Caudate nucleus (tissue), 63 donors: ENCODE measurements at places on chromosomes 2 and 18.

- no peak for DNase-seq
Observed at GRCh38 chr2:74399785-74400184, 19.7 kb upstream of the DCTN1 start.

DNA sequence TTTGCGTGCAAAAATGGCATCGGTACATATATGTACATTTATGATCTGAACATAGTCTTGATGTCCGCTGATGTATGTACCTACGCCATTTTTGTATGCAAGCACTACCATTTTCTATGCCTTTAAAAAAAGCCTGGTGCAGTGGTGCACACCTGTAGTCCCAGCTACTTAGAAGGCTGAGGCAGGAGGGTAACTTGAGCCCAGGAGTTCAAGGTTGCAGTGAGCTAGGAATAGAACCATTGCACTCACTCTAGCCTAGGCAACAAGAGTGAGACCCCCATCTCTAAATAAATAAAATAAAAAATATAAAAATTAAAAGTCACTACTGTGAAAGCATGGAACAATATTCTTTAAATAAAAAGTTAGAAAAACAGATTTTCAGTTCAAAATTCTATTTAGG is 16.7 kb downstream of the RAB1A start:
- DNase-seq, result no peak

DNA sequence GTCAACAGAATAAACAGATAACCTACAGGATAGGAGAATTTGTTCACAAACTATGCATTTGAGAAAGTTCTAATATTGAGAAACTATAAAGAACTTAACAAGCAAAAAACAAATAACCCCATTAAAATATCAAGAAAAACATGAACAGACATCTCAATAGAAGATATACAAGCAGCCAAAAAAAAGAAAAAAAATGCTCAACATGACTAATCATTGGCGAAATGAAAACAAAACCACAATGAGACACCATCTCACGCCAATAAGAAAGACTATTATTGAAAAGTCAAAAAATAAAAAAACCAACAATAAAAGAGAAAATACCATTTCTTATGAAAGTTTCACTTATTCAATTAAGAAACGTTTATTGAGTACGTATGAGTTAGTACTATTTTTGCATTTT is 800.5 kb downstream of the CBLN2 start:
- DNase-seq, result no peak

- no peak for DNase-seq
Observed at GRCh38 chr2:242098445-242099128, 229.1 kb downstream of the RTP5 start.

DNA sequence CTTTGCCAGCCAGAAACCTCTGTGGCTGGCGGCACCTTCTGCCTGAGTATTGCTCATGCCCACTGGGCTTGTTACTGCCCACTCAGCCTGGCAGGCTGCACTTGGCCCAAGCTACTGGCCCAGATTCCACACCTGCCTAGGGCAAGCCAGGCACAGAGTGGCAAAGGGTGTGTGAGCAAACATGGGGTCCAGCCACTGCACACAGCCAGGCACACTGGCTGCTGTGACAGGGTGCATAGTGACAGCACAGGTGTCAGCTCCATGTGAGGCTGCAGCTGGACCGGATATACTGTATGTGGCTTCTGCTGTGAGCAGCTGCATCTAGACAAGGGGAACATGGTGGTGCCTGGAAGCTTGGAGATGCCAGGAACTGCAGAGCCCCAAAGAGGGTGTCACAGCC is 113.9 kb downstream of the COPS8 start:
- DNase-seq, result no peak

DNA sequence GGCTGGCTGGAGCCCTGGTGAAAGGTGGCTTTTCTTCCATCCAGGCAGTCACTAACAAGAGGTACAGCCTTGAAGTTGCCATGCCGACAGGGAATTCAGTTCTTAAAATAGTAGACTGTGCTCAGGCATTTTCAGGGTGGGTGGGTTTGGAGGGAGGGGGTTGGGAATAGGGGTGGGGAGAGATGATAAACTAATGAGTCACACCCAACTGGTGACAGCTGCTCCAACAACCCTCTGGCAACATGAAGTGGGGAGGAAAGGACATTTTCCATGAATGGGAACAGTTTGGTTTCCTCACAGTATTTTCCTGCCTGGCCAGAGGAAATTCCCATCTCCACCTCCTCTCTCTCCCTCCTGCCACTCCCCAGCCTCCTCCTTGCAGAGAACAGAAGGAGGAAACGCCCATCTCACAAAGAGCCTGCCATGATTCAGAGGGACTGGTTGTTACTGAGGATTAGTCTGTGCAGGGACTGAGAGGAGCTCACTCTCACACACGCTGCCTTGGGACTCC is 113.0 kb upstream of the SLC1A4 start:
- no peak for DNase-seq

DNA sequence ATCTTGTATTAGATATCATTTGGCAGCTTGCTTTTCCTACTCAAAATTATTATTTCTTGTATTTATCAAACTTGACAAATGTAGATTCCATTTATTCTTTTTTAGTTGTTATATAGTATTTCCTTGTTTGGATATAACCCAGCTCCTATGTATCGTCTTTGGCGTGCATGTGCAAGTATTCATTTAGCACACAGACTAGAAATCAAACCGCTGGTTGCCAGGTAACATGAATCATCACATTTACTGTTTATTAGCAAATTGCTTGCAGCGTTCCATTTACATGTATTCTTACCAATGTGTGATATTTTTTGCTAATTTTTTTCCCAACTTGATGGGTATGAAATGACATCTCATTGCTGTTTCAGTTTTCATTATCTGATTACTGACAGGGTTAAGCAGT is 2089.7 kb upstream of the CELF4 start:
- DNase-seq, result no peak

GRCh38 chr2:169291517-169291916 is 70.8 kb downstream of the LRP2 start:
- DNase-seq, result no peak

- DNase-seq, result no peak
Observed at GRCh38 chr18:11943551-11943950, 35.4 kb upstream of the MPPE1 start.

DNA sequence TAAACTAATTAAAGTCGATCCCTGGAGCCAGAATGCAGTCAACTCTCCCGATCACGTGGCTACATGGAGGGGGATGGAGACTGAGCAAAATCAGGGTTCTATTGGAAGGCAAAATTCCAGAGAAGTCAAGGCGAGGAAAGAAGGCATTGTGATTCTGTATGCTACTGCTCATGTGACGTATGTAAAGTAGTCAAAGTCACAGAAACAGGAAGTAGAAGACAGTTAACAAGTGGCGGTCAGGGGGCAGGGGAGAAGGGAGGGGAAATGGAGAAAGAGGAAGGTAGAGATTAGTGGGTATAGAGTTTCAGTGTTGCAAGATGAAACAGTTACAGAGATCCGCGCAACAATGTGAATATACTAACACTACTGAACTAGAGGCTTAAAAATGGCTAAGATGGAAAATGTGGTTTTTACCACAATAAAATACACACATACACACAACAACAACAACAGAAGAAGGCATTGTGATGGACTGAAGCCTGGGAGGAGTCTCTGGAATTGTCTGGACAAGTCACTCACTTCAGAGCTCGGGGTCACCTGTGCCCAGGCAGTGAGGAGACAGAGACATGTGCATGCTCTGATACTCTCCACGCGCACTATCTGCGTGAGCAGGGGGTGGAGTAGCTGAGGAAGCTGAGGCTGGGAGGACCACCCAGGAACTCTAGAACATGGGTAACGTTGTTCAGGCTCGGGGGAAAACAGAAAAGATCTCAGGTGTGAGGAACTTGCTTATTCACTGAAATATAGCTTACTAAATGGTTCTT is 89.9 kb upstream of the CDCA7 start:
- no peak for DNase-seq

DNA sequence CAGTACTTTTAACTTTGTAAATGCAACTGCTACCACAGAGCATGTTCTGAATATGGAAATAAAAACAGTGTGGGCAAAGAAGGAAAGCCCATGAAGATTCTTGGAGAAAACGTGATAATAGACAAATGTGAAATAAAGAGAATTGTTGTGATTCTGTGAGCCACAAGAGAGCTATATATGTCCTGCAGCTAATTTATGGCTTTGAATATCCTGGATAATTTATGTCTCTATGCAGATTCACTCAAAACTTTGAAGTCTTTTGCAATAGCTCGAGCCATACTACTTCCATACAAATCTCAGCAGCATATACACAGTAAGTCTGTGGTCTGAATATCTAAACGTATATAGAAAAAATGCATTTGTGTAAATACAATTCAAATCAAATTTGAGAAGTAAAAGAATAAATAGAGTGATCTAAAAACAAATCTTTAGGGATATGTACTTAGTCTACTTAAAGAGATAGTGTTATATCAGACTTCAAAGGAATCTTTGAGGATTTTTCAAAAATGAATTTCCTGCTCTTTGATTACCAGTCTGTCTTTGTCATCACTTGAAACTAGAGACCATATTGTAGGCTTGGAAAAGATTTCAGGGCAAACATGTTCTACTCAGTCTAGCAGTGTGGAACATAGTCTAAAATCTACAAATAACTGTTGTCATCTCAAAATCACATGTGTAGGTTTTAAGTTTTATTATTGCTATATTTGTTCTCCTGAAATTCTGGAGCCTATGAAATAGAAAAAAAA is 107.1 kb downstream of the CSRNP3 start:
- DNase-seq, result no peak

- no peak for DNase-seq
Observed at GRCh38 chr2:31411771-31412170, 2.8 kb downstream of the XDH start.

GRCh38 chr2:37268111-37268510 is 36.7 kb downstream of the NDUFAF7 start:
- DNase-seq, result no peak

DNA sequence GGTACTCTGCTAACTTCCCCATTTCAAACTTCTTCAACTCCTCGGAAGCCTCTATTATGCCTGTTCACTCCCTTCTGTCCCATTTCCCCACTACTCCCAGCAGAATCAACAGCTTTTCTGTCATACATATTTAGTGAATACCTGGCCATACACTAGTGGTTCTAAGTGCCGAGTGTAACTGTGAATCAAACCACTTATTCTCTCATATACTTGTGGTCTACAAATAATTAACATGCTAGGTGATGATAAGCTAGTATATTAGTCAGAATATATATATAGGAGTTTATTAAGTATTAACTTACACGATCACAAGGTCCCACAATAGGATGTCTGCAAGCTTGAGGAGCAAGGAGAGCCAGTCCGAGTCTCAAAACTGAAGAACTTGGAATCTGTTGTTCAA is 150.7 kb downstream of the CCDC102B start:
- no peak for DNase-seq
